Endodermal cell (in vitro differentiated cells): ENCODE measurements at places on chromosomes 6 and 20. TPM values are rescaled to one million over a fixed set of nuclear protein-coding genes. Genes with fewer than 3 reads are reported as not detected.
A peak's percentile ranks its signal among the peaks of the same experiment; 100 is the strongest.

DNA sequence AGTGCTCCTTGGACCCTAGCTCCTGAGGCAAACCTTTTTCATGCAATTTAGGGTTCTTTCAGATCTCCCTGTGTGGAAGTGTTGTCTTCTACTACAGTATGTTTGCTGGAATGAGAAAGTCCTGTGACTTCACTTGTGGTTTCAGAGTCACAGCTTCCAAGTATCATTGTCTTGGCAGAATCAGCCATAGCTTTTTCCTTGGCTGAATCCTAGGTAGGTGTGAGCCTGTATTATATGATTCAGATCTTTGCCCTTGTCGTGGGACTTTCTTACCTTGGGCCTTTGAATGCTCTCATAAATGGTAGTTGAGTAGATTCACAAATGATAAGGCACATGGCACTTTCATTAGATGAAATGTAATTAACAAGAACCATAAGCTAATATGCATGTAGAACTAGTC lies 16.5 kb downstream of the CARMIL1 start:
- no peak for DNase-seq

The COQ3 gene
- total RNA-seq: 8.7 and 10.5 TPM in 2 replicates

GRCh38 chr6:112287577-112288225 lies 33.3 kb upstream of the LAMA4 start:
- no peak for DNase-seq

GRCh38 chr6:12769556-12770256 lies 53.1 kb downstream of the PHACTR1 start:
- no peak for DNase-seq

The LINC00237 gene
- total RNA-seq: not detected in 3 replicates

The PNPLA1 gene
- not detected in 3 replicates for total RNA-seq

DNA sequence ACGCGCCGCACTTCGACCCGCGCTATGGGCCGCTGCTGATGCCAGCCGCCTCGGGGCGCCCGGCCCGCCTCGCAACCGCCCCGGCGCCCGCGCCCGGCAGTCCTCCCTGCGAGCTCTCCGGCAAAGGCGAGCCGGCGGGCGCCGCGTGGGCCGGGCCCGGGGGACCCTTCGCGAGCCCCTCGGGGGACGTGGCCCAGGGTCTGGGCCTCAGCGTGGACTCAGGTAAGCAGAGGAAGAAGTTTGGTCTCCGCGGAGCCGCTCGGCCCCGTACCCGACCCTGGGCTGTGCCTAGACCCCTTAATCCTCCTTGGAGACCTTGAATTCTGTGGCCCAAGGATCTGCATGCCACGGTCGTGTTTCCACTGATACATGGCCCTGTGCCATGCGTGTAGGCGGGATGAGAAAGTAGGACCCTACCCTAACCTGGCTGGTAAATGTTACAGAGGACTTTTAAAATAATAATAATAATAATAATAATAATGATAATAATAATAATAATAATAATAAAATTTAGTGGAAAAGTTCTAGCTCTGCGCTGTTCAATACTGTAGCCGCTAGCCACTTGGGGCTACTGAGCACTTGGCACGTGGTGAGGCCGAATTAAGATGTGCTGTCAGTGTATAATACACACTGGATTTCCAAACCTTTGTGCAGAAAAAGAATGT lies 5.6 kb downstream of the VGLL2 start:
- no peak for DNase-seq

DNA sequence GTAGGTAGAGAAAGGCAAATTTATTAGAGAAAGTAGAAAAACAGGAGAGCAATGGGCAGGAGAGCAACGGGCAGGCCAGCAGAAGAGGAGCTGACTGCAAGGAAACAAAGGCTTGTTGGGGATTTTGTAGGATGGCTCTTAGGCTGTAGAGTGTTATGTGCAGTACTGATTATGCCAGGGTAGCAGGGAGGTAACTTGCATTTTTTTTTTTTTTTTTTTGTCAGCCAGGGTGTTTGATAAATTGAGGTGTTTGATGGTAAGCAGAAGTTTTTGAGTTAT lies 36.2 kb upstream of the IER3 start:
- DNase-seq: no peak

DNA sequence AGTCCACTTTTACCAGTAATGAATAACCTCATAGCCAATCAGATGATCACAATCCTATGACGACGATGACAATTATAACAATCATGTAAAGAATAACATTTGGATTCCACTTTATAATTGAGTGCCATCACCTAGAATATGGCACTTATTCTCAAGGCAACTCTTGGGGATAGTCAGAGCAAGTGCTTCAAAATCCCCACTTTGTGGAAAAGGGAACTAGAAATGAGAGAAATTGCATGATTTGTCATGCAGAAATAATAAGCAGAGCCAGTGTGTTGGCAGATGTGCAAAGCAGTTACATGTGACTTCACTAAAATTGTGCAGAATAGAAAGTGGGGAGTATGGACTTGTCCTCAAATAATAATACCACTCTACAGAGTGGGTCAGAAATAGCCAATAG lies 41.3 kb downstream of the FRK start:
- DNase-seq: no peak

- DNase-seq: no peak
Measured at GRCh38 chr20:11852189-11852588, 65.5 kb upstream of the BTBD3 start.

GRCh38 chr20:43959920-43960227 lies 45.2 kb downstream of the TOX2 start:
- DNase-seq: no peak

DNA sequence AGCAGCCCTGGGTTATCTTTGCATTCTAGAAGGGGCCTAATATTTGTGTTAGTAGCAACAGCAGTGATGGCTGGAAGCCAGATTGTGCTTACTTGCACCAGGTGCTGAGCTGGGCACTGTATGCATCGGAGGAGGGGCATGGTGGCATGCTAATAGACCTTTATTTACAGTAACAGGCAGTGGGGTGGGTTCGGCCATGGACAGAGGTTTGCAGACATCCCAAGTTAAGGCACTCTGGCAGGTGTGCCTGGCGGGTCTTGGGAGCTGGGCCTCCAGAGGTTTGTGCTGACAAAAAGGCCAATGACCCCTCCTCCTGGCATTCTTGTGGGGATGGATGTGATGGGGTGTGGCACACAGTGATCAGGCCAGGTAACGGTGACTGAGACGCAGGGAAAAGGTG lies 39.0 kb upstream of the CD93 start:
- DNase-seq: no peak

DNA sequence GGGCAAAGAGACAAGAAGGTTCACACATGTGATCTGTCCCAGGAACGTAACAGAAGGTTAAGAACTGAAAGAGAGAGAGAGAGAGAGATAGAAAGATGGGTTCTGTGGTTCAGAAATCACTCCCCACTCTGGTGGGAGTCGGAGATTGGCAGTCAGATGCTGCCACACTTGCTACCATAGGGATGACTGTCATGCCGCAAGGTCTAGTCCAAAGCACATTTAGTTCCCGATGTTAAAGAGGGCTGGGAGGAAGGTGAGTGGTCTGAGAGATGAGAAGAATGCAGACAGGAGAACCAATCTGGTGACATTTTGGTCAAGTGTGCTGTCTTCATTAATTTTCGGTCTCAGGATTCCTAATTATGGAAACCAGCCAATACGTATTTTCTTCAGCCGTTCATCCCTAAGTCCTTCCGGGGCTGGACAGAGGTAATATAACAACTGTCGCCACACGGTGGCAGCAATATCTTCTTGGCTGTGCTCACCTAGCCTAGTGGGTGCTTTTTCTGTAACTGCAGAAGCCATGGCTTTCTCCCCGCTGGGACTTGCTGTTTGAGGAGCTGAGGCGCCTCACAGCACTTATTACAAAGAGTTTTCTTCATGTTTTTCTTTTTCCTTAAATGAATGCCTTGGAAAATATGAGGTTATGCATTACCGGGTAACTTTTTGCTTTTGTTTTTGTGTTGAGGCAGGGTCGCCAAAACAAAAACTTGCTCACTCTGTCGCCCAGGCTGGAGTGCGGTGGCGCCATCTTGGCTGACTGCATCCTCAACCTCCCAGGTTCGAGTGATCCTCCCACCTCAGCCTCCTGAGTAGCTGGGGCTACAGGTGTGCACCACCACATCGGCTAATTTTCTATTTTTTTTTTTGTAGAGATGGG lies 46.0 kb downstream of the SLC35D3 start:
- DNase-seq: peak; percentile 93

The HTR1E gene
- 3.5 to 5.6 TPM (median 3.6 TPM) in 3 replicates for total RNA-seq

The ASCC3 gene
- total RNA-seq: 40.3 and 41.1 TPM in 2 replicates

GRCh38 chr6:37205997-37206340 lies 36.0 kb downstream of the PIM1 start:
- DNase-seq: no peak

GRCh38 chr20:43870484-43870883 lies 44.2 kb upstream of the TOX2 start:
- DNase-seq: no peak

DNA sequence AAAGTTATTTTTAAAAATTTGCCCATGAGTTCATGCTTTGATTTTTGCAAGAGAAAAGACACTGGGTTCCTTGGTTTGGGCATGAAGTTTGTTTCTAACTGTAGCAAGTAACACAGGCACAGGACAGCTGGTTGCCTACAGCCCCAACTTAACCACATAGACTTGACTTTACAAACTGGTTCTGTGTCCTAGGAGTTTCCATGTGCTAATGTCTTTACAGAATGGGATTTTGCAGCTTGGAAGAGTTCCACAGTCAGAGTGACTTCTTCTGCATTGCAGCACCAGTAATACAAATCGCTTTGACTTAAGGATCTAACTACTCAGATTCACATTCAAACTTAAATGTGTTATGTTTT lies 44.3 kb downstream of the OR2B2 start:
- peak; percentile 52 for DNase-seq

- peak; percentile 72 for DNase-seq
Measured at GRCh38 chr20:57582432-57583288, 21.8 kb downstream of the PCK1 start.

The MICB gene
- total RNA-seq: 7.3 to 9.8 TPM (median 8.2 TPM) in 3 replicates

The CCM2L gene
- 4.0 and 5.2 TPM in 2 replicates for total RNA-seq

The HLA-DPA1 gene
- 1.5 and 1.9 TPM in 2 replicates for total RNA-seq

- peak; percentile 77 for DNase-seq
Measured at GRCh38 chr20:21684671-21685070, 20.8 kb upstream of the PAX1 start.

- DNase-seq: no peak
Measured at GRCh38 chr20:22462975-22463914, 121.1 kb downstream of the FOXA2 start.

The SALL4 gene
- total RNA-seq: 319 and 333 TPM in 2 replicates

The PPP1R16B gene
- total RNA-seq: 15.3 and 17.6 TPM in 2 replicates

The TFEB gene
- total RNA-seq: 0.24 and 0.45 TPM in 2 replicates

DNA sequence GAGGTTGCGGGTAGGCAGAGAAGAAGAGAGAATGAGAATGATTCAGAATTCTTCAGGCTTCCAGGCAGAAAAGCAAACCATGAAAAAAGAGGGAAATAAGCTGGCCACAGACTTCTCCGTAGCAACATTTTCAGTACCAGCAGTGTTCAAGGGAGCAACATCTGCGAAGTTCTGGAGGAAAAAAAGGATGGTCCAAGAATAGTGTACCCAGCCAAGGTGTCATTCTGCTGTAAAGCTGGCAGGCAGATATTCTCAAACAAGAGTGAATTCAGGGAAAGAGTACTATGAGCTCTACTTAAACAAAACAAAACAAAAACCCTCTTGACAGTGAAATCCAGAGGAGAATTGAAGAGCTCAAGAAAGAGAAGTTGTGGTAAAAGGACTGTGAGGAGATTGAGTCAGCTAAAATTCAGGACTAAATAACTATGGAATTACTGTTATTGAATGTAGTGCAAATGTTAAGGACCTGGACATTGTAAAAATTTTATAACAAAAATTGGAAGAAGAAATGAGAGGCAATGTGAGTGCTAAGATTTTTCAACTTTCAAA lies 86.5 kb downstream of the ATRN start:
- no peak for DNase-seq

GRCh38 chr6:114785235-114786127 lies 442.7 kb upstream of the HS3ST5 start:
- no peak for DNase-seq

DNA sequence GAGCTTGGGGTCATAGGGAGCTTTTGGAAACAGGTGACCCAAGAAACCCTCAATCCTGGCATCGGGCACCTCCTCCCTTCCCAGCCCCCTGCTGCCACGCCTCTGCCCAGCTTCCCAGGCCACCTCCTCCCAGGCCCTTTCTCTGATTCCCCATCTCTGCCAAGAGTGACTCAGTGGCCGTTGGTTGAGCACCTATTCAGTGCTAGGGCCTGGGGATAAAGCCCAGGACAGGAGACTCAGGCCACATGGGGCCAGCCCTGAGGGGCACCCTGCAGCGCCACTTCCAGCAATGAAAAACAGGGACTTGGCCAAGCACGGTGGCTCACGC lies 110.1 kb downstream of the ASXL1 start:
- no peak for DNase-seq

DNA sequence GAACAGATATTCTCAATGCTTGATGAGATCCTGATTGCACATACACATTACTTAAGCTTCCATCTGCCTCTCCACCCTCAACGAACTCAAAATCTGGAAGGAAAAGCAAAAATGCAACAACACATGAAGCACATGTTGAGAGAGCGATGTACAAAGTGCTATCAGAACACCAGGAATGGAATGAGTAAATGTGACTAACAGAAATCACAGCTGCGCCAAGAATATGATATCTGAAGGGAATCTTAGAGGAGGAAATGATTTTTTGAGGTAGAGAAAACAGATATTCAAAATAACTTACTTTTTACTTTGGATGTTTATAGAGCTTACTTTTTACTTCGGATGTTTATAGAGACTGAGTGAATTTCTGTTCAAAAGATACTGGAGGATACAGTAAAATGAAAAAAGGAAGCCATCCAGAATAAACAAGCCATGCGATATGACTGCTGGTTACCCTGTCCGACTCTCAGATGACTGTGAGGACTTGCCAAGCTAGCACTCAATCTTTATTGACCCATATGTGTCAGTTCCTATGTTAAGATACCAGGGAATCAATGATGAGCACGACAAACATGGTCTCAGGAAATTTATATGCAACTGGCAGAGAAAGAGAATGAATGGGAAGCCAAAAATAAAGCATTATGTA lies 102.0 kb downstream of the SMLR1 start:
- DNase-seq: no peak

The HLA-G gene
- 0.72 and 1.1 TPM in 2 replicates for total RNA-seq

- DNase-seq: no peak
Measured at GRCh38 chr6:108916026-108916686, 67.9 kb downstream of the ARMC2 start.

DNA sequence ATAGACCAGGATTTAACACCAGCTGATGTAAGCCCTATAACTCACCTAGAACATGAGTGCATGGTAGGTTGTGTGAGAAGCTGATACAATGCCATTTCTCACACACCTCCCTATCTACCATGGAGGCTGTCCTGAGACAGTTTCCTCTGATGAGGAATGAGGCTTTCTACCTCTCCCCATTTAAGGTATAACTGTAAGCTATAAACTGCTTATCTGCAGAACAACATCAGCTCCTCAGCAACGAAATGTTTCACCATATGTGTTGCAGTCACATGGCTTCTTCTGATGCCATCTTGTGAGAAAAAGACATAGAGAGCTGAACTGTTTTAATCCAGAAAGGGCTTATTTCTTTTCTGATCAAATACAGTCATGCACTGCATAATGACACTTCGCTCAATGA lies 20.7 kb downstream of the ZKSCAN3 start:
- DNase-seq: no peak

- no peak for DNase-seq
Measured at GRCh38 chr6:82216549-82216948, 31.0 kb downstream of the IBTK start.

- no peak for DNase-seq
Measured at GRCh38 chr6:52538252-52538900, 38.5 kb downstream of the TRAM2 start.
